ENCODE measurements at places on chromosomes 11 and 22. TPM values are rescaled to one million over a fixed set of nuclear protein-coding genes. Genes with fewer than 3 reads are reported as not detected.

GRCh38 chr22:18055619-18056160 is 22.1 kb upstream of the PEX26 start:
- no peak for DNase-seq

GRCh38 chr11:41458641-41459040 is 811 bp downstream of the LRRC4C start:
- DNase-seq: no peak

DNA sequence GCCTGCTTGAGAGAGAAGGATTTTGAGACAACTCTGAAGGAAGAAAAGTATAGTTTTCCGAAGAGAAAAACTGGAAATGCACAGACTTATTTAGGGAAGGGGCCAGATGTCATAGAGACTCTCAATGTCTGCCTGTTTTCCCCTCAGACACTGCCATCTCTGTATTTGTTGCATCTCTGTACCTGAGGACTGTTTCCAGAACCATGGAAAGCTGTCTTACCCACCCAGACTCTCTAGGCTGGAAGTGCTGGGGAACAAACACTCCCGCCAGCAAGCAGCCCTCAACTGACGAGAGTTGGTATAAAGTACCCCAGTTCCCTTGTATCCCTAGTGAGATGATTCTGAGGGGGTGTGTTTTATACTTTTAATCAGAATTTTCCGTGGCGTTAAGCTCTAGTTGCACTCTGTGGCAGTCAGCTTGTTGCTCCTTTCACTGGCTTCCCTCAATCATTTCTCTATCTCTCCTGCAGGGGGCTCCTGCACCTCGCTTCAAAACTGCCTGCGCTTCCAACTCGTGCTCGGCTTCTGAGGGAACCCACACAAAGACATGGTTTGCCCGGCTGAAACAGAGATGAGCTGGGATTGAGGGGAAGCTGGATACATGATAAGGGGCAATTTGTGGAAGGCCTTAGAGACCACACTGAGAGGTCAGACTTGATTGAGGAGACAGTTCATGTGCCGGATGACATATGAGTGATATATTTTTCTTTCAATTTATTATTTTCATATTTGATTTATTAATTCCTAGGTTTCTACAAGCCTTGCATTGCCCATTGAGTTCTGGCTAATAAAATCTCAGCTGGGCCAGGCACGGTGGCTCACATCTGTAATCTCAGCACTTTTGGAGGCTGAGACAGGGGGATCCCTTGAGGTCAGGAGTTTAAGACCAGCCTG is 36.9 kb upstream of the CLPB start:
- peak; percentile 55 for DNase-seq

GRCh38 chr11:133906746-133907145 is 50.0 kb downstream of the IGSF9B start:
- no peak for DNase-seq

DNA sequence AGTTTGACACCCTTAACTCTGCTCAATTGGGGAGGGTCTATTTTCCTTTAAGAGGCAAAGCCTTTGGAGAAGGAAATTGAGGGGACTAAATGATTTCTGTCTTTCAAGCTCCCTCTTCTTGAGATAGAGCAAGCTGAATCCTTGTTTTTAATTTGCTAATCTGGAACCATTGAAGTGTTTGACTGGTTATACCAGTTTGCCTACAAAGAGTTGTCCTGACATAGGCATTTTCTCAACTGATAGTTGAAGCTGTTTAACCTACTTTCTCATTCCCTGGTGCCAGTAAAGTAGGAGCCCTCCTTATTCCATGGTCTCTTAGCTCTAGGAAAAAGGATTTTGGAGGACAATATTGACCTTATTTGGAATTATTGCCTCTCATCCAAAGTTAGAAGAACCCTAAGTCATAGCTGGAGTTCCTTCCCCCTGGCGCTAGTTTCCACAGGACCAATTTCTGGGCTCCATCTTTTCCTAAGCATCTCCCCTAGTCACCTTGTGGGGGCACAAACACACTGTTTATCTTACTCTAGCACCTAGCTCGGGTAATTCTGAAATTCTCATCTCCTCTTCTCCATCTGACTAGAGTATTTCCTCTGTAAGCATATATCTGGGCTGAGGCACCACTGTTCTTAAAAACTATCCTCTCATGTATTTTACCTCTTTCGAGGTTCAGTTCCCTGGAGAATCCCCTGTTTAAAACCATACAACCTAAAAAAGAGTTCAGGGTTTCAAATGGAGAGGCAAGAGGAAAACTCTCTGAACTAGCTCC is 7.4 kb downstream of the ZDHHC5 start:
- DNase-seq: no peak

DNA sequence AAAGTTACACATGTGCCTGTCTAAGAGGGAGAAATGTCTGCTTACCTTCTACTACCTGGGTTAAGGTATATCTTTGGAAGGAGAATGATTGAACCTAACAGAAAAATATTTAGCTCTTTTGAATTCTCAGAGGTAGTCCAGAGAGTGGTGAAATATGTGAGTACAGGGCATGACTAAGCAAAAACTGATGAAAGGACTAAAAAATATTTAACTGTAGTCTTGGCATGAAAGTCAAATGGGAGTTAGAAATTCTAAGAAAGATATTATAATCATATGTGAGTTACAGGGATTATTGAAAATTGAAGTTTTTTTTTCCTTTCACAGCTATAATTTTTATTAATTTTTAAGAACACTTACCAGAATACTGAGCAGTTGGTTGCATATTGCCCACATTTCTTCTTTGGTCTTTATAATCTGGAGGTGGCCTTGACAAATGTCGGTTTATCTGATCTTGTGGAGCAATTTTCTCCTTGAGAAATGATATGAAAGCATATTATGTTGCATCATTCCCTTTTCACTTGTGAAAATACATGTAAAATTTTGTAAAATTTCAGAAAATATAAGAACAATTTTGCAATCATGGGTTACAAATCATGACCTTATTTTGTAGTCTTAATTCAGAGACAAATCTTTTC is 61.4 kb upstream of the MTMR2 start:
- peak; percentile 27 for DNase-seq

DNA sequence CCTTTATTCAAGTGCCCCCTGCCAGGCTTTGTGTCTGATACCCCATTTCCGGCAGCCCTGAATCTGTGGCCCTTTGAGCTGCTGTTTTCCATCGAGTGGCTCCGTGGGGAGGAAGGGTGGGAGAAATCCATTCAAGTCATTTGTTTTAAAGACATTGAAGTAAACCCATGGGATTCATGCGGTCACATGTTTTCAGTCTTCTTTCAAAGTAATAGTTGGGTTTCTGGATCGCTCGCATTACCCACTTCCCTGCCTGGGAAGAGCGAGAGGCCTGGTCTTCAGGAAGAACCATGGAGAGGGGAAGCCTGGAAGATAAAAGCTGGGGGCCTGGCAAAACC is 14.4 kb downstream of the DAGLA start:
- no peak for DNase-seq

Gene MS4A15
- total RNA-seq: not detected

Gene P4HA3
- total RNA-seq: 4.1 TPM
